ENCODE measurements at places on chromosomes 7 and 10.

- DNase-seq, result no peak
Measured at GRCh38 chr10:18753312-18753895, 94.2 kb downstream of the ARL5B start.

- no peak for DNase-seq
Measured at GRCh38 chr7:132321387-132321786, 254.9 kb downstream of the PLXNA4 start.

- no peak for DNase-seq
Measured at GRCh38 chr7:96640054-96640453, 69.6 kb downstream of the SEM1 start.

- no peak for DNase-seq
Measured at GRCh38 chr10:48799341-48800006, 114.8 kb downstream of the WDFY4 start.

GRCh38 chr10:29392376-29393021, 103.6 kb downstream of the LYZL1 start:
- DNase-seq, result no peak

DNA sequence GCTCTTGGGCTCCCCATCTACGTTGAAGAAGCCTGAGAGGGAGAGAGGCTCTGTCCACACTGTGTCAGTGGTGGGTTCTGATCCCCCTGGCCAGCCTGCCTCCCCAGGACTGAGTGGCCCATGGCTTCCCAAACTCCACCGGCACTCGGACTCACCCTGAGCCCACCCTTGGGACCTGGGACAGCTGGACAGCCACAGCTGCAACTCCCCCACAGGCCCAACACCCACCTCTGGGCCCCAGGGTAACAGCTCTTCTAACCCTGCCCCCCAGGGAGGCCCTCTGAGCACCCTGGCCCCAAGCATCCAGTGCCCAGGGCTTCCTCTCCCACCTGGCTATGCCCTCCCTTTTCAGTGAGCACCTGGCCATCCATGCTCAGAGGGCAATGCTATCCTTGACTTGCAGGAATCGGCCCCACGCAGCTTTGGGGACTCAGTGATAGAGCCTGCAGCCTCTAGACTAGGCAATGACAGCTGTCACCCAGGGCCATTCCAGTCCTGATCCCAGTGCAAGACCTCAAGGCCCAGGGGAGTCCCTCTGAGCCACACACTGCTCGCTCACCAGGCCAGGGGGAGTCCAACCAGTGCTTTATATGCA, 17.9 kb downstream of the OGDHL start:
- no peak for DNase-seq

- no peak for DNase-seq
Measured at GRCh38 chr10:85420501-85421191, 945.9 kb downstream of the GRID1 start.

DNA sequence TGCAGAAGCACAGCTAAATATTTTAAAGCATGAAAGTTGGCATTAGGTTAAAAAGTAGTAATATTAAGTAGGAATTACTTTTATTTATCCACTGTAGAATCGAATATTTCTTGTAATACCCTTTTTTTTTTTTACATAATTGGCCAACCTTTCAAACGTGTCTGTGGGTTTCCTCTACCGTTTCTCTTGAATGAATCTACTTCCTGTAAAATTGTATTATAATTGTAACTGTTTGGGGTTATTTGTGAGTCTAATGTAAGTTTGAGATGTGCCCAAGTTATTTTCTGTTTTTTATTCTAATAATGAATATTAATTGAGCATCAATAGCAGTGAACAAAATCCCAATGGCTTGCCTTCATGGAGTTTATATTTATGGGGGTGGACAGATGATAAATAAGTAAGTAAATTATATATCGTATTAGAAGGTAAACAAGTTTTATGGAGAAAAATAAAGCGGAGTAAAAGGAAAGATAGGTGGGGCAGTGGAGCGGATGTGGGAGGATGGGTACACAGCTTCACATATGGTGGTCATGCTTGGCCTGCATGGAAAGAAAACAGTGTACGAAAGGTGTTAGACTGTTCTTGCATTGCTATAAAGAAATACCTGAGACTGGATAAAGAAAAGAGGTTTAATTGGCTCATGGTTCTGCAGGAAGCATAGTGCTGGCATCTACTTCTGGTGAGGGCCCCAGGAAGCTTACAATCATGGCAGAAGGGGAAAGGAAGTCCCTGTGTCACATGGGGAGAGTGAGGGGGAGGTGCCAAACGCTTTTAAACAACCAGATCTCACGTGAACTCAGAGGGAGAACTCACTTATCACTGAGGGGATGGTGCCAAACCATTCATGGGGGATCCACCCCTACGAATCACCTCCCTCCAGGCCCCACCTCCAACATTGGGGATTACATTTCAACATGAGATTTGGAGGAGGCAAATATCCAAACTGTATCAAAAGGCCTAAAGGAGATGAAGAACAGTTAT, 5.4 kb downstream of the TSPAN13 start:
- DNase-seq, result no peak

- no peak for DNase-seq
Measured at GRCh38 chr7:64655811-64656210, 10.1 kb upstream of the ZNF107 start.

DNA sequence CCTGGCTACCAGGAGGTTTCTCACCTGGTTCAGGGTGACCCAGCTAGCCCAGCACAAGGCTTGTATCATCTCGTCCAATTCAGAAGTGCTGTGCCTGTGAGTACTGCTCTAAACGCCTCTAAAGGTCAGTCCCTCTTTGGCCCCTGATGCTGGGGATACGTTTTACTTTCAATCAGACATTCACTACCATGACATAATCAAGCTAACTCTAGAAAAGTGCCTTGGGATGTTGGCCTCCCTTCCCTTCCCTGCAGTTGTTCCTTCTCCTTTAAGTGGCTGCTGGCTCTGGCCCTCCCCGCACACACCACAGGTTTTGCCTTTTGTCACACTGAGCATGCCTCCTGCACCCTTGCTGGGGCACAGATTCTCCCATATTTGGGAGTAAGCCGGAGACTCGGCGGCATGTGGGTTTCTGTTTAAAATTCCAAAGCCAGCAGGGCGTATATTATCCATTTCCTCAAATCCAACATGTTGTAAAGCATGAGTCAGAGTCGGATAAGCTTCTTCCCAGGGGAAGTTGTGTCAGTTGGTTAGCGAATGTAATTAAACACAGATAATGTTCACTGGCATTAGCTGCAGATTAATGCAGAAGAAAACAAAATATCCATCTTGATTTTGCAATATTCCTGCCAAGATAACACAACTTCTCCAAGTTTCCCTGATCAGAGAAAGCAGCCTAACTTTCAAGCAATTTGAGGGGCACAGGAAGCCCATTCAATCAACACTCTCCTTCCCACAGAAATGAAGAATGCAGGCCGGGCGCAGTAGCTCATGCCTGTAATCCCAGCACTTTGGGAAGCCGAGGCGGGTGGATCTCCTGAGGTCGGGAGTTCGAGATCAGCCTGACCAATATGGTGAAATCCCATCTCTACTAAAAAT, 31.8 kb upstream of the VCL start:
- DNase-seq, result no peak

GRCh38 chr10:49312246-49312869, 13.4 kb downstream of the C10orf71 start:
- DNase-seq, result no peak

- no peak for DNase-seq
Measured at GRCh38 chr7:33798686-33799325, 106.5 kb upstream of the BMPER start.

DNA sequence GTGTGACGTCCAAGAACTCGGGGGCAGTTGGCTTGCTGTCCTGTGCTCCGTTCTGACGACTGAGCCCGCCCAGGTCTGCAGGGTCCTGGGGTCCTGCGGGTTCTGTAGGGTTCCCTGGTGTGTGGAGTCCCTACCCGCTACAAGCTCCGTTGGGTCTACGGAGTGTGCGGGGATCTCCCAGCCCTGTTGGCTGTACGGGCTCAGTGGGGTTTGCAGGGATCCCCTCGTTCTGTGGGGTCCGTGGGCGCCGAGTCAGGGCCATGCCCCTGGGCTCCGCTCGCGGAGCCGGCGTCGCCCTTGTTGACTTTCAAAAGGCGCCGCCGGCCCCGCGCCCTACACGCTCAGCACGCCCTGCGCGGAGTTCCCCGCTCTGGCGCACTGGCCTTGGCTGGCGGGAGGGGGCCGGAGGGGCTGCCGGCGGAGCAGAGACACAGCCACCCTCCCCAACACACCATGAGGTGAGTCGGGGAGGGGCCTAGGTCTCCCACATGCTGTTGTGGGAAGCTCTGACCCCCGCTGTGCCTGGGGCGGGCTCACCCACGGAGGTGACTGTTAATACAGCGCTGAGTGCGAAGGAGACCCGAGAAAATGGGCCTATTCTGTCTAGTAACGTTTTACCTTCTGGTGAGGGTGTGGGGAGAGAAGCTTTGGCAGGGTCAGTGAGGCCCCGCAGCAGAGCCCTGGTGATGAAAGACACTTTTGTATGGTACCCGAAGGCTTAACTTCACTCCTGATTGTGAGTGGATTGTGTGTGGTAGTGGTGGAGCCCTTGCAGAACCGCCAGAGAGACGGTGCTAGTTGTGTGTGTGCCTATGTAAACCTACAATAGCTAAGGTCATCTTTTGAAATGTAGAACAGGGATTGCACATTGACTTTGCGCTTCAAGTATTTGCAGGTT, 8.1 kb downstream of the TASOR2 start:
- peak; percentile 68 for DNase-seq

DNA sequence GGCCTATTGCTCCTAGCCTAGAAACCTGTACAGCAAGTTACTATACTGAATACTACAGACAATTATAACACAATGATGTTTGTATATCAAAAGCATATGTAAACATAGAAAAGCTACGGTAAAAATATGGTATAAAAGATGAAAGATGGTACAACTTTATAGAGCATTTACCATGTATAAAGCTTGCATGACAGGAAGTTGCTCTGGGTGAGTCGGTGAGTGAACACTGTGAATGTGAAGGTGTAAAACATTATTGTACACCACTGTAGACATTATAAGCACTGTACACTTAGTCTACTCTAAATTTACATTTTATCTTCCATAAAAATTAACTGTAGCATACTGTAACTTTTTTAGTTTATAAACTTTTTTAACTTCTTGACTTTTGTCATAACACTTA, 674.3 kb upstream of the ZWINT start:
- DNase-seq, result no peak

DNA sequence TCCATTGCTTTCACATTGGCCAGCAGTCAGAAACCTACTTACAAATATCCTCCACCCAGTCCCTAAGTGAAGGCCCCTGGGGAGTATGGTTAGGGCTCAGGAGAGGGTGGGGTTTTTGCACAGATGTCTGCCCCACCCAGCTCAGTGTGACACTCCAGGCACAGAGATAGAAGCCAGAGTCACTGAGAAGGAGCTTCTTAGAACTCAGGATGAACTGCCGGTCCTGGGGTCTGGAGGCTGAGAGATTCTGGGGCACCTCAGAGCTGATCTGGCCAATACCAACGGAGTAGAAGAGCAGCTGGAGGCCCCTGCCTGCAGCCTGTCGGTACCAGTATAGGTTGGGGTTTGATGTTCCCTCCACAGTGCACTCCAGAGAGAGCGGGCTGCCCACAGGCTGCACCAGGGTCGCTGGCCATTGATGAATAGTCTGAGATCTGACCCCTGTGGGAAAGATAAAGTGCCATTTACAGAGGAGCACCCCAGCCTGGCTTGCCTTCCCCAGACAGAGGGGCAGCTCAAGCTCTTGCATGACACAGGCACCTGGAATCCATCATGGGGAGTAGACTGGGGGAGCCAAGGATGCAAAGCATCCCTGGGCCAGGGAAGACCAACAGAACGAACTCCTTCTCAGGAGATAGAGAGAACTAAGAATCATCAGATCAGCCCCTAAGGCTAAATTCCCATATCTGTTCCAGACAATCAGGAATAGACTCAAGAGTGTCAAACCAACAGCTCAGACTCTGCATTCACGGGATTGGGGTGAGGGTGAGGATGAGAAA, 41.9 kb downstream of the PRSS2 start:
- DNase-seq, result no peak

DNA sequence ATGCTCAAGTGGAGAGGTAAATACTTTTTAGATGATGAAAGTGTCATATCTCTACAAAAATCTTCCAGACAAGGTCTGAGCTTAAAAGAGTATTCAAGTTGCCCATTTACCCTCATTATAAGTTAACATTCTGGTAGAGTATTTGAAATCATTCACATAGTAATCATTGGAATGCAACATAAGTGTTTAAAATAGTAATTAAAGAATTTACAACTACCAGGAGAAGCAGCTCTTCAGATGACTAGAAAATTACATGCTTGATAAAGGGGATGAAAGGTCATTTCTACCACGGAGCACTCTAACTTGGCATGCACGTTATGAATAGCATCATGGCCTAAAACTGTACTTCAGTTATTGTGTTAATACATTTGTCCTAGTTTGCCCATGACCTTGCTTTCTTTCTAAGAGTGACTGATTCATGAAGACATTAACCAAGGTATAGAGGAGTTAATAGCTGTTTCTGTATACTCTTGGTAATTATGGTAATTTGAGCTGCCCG, 120.0 kb downstream of the SEMA3E start:
- DNase-seq, result no peak

DNA sequence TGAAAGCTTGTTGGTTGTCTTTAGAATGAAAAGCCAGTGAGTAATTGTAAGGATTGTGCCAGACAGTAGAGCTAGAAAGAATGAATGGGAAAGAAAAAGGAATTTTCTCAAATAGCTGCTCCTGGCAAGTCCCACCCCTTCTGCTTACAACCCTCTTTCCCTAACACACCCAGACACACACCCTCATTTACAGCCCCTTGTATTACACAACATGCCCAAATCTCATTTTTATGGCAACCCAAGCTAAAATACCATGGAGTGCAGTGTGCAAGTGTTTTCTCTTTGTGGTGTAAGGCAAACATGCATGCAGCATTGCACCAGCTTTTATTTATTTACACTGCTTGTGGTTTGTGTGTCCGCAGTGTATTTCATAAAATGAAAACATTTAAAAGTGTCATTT, 1.5 kb downstream of the PRKAR2B start:
- no peak for DNase-seq

- no peak for DNase-seq
Measured at GRCh38 chr10:10294184-10294880, 723.3 kb upstream of the CELF2 start.

DNA sequence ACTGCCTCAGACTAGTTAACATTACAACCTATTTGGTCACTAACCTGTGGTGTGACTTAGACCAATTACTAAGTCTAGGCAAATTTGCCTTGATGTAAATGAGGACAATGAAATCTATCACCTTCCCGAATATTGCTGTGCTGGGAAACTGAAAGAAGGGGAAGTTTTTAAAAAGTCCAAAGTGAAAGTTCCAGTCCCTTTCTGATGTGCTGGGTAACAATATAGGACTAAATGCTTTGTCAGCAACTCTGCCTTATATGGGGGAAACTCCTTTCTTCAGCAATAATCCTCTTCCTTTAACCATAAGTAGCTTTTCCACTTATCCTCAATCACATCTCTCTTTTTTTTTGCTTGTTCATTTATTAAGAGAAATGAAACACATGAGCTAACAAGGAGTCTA, 3.9 kb downstream of the PIK3AP1 start:
- DNase-seq, result no peak

- DNase-seq, result no peak
Measured at GRCh38 chr7:99806839-99807478, 20.9 kb upstream of the CYP3A43 start.

DNA sequence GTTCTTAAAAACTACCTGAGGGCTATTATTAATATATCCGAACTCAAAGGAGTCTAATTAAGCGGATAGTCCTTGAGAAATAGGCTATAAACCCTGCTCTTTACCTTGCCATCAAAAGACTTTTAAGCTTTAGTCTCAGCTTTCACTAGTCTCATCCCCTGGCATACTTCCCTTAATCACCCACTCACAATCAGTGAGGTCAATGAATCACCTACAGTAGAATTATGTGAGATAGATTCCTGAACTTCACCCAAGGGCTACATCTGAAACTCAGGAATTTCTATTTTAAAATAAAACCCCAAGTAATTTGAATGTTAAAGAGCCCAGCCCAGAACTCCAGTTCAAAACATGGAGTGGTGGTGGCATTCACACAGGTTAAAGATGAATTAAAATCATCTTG, 108.7 kb downstream of the ETV1 start:
- no peak for DNase-seq

Measured in stimulated activated CD4-positive, alpha-beta T cell treated with anti-CD3 and anti-CD28 coated beads, Interleukin-1b, Interleukin-23, amount 100 ng/mL, for 48 hours (primary cell).